Naive B cell (primary cell): ENCODE measurements at places on chromosomes 1 and 21.

- DNase-seq = no peak
Observed at GRCh38 chr1:66575739-66576138, 41.8 kb downstream of the SGIP1 start.

- no peak for DNase-seq
Observed at GRCh38 chr1:50232336-50232735, 123.6 kb downstream of the ELAVL4 start.

- DNase-seq = no peak
Observed at GRCh38 chr21:38646213-38646837, 148.0 kb upstream of the ERG start.

DNA sequence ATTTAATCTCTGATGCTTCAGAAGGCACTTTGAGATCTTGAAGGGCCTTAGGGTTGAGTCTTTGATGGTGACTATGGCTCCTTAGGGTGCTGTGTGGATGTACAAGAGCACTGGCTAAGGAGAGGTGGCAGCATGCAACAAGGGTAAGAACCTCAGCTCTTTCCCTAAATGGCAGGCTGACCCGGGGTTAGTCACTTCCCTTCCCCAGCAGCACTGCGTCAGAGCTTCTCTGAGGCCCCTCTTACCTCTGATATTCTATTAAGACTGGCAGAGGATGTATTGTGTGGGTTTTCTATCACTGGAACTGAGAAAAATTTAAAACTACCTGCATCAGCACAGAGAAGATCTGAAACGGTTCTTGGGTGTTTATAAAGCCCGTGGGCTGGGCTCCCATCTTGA is 11.8 kb downstream of the C1orf116 start:
- DNase-seq = no peak

DNA sequence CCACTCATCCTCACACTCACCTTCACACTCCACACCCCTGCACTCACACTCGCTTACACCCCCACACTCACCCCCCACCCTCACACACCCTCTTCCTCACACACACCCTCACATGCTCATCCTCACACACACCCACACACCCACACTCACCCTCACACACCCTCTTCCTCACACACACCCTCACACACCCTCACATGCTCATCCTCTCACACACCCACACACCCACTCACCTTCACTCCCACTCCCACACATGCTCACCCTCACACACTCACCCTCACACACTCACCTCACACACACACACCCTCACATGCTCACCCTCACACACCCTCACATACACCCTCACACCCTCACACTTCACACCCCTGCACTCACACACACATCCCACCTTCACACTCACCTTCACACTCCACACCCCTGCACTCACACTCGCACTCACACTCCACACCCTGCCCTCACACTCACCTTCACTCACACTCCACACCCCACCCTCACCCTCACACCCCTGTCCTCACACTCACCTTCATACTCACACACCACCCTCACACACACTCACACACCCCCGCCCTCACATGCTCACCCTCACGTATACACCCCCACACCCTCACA is 42.6 kb upstream of the EDN2 start:
- DNase-seq = no peak

- no peak for DNase-seq
Observed at GRCh38 chr1:161073474-161074121, 3.9 kb upstream of the ARHGAP30 start.

DNA sequence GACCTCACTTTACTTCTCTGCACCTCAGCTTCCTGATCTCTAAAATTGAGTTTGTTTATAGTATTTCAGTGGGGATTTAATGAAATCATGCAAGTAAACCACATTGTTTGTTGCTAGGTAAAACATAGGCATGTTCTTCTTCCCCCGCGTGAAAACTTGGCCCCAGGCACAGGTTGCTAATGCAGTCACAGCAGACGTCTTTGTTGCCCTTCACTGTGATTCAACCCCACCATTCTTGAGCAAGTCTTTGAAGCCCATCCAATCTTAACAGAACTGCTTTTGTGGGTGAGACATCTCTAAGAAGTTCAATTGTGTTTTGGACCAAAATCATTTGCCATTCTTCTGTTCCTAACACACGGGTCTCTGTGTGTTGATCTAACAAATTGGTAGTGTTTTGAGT is 185.5 kb downstream of the ZNF281 start:
- DNase-seq = no peak

- DNase-seq = peak; percentile 62
Observed at GRCh38 chr1:229342656-229343569, at the start of gene CCSAP. CCSAP (minus strand) TSS chr1:229343047; CDS start chr1:229342465, 582 bp downstream.

DNA sequence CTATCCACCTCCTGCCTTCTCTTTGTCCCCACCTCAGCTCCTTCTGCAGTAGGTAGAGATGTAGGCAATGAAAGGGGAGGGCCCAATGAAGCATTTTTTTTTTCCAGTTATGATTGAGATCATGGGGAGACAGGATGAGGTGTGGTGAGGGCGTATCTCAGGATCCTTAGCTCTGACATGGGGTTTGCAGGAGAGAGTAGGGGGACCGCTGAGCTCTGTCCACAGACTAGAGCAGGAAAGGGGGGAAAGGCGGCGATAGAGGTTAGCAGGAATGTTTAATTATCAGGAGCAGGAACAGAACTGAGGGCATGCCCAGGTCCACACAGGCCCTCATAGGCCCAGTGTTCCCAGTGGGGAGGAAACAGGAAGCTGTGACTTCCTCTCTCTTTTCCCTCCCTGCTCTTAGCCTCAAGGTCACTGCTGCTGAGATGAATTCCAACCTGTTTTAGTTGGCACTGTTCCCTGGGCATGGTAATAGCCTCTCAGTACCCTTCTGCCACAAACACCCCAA is 901 bp upstream of the RXFP4 start:
- no peak for DNase-seq

DNA sequence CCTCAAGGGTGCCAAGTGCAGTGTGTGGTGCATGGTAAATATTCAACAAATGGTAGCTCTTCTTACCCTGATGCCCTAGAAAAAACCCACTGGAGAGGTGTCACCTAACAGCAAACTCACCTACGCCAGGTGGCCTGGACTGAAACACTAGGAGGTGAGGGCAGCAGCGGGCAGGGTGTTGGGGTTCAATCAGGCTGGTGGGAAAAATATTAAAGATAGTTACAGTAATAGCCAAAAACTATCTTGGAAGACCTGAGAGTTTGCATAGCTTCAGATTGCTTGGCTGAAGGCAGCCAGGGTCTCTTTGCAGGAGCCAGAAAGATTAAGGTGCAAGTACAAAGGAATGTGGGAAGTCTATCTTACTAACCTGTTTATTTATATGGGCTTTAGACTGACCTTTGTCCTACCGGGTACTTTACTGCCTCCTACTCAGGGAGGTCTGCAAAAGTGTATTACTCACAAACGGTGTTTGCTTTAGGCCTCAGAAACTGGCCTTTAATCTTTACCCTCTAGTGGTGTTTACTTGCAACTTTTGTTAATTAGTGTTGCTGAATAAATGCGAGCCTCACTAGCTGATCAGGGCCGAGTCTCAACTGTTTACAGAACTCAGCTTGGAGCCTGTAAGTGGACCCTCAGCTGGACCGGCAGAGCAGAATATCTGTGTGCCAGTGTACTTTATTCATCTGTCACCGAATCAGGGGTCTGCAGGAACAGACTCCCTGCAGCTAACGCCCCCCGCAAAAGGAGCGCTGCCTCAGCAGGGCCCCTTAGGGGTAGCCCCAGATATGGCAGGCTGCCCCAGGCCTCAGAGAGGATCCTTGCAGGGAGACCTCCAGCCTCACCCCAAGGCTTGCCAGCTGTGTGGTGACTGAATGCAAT is 63.9 kb downstream of the SYF2 start:
- no peak for DNase-seq

DNA sequence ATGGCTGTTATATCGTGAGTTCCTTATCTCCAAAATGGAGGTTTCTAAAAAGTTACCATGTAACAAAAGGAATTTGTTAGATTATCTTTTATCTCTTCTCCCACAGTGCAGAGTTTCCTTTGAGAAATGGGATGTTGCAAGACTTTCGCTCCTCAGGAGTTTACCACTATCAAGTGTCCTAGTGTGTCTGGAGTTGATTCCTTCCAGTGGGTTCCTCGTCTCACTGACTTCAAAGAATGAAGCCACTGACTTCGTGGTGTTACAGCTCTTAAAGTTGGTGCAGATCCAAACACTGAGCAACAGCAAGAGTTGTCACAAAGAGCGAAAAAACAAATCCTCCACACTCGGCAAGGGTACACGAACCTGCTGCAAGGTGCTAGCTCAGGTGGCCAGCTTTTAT is 37.0 kb downstream of the SPAG17 start:
- no peak for DNase-seq

DNA sequence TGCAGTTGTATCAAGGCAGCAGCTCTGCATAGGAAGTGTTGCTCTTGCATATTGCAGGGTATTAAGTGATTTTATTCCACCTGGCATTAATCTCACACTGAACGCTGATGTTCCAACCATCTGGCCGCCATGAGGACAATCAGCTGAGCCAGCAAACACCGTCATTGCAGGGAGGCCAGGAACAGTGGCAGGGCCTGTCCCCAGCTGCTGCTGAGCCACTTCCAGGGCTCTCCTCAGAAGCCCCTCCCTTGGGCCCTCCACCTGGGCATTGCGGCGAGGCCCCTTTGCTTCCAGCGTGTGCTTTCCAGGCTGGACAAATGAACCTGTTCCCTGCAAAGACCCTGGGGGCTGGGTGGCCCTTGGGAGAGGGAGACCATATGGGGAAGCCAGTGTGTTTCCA is 171.6 kb upstream of the C1orf174 start:
- no peak for DNase-seq

DNA sequence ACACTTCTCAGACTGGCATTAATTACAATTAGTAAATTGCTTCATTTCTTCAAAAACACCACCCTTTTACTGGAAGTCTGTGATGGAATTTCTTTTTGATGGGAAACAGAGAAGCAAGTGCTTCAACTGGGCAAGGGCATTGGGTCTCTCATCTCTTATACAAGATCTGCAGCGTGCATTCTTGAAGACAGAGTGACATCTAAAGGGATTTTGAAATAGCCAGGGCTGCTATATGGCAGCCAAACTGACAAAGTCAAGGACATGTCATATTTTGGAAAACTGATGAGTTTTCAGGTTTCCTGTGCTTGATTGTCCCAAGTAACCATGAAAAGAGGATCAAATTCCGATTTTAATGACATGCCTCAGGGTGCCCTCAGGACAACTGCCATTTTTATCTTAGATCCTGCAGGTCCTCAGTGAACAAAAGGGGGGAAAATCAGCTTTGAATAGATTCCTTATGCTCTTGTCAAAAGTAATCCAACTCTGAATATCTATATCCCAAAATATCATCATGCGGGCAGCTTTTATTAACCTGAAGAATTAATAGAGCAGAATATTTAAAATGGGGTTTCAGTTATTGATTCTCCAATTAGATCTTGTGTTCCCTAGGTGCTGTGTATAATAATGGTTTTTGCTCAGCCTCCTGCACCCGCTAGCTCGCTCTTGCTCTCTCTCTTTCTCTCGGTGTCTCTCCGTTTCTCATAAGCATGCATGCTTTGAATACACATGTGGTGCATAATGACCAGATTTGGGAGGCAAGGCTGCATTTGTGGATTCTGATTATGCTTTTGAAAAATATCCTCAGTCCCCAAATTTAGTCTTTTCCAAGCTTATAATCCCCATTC is 221.8 kb downstream of the TTLL7 start:
- no peak for DNase-seq

DNA sequence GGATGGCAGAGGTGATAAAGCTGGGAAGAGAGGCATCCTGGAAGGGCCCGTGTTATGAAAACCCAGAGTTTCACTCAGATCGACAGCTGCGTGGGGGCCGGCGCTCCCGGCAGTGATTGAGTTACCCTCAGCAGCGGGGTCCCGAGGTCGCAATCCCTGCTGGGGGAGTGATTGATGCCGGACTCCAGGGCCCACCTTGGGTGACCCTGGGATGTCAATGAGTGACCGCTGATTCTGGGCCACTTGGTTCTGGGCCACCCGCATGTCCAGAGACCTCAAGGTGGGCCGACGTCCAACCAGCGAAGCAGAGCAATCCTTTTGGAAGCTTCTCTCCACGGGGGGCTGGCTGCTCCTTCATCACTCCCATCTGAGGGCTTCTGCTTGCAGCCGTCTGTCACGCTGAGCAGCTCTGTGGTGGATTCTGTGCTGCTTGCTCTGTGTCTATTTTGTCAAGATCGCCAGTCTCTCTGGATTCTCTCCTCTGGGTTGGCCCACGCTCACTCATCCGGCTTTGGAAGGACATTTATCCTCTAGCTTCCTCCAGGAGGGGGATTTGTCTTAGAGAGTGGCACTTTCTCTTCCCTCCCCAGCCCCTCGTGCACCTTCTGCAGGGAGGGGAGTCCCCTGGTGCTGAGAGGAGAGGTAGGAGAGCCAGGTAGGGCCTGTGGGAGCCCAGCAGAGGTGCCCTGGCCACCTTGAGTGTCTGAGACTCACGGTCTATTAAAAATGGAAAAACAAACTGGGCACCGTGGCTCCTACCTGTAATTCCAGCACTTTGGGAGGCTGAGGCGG is 110.9 kb upstream of the C1orf174 start:
- DNase-seq = no peak

DNA sequence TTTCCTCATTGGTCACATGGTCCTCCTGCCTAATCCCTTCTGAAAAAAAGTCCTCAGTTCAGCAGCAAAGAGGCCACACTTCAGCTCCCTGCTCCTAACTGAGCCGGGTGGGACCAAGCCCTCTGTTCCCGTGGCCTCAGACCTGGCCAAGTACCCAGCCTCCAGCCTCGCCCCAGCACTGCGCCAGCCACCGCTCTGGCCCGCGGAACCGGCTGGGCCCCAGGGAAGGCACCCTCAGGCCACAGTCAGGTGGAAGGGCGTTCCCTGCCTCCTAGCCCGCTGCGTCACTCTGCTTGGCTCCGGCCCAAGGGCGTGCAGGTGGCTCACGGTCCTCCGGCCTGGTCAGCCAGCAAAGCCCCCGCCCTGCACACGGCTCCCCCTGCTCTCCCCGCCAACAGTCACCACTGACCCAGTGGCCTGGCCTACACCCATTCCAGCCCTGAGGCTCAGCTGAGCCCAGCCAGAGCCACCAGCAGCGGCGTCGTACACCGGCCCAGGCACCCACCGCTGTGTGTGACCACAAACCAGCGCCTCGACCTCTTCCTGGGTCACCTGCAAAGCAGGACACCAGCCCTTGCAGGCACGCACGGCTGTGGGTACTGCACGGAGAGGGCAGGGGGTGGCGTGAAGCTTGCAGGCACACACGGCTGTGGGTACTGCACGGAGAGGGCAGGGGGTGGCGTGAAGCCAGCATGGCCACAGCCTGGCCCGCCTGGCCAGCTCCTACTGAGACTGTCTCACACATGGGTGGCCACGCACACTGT is 19.4 kb downstream of the NADK start:
- no peak for DNase-seq

DNA sequence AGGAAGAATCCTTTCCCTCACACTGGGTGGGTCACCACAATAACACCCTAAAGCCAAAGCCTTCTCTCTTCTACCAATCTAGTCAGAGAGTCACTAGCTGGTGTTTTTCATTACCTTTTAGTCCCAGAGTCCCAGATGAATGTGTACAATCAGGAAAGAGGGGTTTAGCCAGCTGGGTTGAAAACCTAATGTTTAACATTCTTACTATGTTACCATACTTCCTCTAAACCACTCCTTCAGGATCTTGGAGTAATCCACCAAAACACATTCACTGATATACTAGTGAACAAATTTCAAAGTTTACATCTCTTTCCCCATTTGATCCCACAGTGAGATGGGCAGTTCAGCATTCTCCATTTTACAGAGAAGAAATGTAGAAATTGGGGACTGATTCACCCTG is 9.7 kb downstream of the LPAR3 start:
- DNase-seq = no peak

GRCh38 chr1:233627823-233628222 is 13.9 kb downstream of the KCNK1 start:
- DNase-seq = no peak

- DNase-seq = no peak
Observed at GRCh38 chr1:62288224-62288623, 31.0 kb downstream of the KANK4 start.

- DNase-seq = no peak
Observed at GRCh38 chr1:238177351-238177750, 286.6 kb upstream of the ZP4 start.
